ENCODE measurements at places on chromosomes 4 and X.

DNA sequence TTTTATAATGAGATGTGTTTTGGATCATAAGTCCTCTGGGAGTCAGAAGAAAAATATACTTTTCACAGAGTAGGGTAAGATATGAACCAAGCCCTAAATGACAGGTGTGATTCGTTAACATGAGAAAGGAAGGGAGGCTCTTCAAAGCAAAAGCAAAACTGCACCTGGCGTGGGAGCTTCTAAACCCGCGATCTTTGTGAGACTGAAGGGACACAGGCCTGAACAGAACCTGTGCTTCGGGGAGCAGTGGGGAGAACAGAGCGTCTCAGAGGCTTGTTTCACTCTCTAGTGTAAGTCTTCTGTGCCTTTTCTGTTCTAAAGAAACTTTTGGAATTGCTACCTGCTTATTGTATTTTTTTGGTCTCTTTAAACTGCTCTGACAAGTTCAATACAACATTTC lies 30.2 kb upstream of the CYP4V2 start:
- DNase-seq, result no peak

- DNase-seq, result peak; percentile 81
Observed at GRCh38 chr4:174255786-174256185, 27.7 kb downstream of the FBXO8 start.

GRCh38 chr4:185039508-185040273 lies 21.4 kb downstream of the HELT start:
- DNase-seq, result peak; percentile 19

DNA sequence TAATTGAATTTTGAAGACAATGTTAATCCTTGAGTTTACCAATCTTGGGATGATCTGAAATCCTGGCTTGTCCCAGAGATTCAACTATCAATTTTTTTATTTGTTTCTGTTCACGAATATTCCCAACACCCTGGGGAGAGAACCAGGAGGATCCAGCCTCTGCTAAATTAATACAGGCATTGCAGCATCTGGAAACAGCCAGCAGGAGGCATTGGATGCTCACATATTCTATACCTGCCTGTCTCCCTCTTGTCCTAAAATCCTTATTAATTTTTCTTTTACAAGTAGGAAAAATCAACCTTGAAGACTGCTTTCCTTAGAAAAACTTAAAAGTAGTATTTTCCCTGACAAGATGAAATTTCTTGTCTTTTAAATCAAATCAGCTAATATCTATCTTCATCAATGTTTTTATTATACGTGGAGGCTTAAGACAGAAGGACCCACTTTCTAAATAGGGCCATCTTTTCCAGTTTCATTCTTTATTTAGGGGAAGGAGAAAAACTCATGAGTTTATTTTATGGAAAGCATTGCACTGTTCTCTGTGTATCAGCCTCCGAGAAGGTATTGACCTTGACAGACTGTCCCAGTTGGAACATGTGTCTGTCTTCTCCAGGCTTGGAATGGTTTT lies 102.4 kb downstream of the CLNK start:
- DNase-seq, result no peak

DNA sequence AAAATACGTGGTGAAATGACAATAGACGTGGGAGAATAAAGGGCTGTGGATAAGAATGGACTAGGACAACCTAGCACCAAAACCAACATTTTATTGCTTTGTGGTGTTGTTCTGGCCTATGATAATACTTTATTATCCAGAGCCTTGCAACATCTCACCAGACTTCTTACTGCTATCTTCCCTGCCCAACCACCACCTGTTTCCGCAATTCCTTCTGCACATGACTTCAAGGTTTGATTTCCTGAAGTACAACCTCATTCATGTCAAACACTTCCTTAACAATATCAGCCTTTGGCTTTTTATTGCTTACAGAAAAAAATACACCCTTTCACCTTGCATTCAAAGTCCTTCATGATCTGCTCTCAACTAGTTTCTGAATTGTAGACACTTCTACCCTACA lies 84.8 kb downstream of the RTL3 start:
- DNase-seq, result no peak

- DNase-seq, result no peak
Observed at GRCh38 chr4:20698820-20699219, 1.4 kb upstream of the PACRGL start.

DNA sequence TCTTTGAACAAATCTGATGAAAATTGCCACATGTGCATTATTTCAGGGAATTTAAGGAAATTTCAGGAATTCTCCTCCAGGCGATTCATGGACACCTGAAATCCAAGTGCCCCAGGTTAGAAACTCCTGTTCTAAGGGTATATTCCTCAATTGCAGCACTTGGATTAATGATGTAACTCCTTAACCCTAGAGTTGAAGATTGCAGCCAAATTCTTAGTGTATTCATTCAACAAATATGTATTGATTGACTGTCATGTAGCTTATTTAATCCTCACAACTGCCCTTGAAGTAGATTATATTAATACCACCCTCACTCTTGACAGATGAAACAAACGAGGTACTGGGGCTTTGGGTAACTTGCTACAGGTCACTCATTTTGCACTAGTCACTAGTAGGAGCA lies 11.3 kb downstream of the CETN2 start:
- no peak for DNase-seq

GRCh38 chrX:87160435-87161010 lies 357.1 kb upstream of the KLHL4 start:
- DNase-seq, result no peak

- no peak for DNase-seq
Observed at GRCh38 chrX:24243188-24243587, 70.7 kb downstream of the SUPT20HL2 start.

DNA sequence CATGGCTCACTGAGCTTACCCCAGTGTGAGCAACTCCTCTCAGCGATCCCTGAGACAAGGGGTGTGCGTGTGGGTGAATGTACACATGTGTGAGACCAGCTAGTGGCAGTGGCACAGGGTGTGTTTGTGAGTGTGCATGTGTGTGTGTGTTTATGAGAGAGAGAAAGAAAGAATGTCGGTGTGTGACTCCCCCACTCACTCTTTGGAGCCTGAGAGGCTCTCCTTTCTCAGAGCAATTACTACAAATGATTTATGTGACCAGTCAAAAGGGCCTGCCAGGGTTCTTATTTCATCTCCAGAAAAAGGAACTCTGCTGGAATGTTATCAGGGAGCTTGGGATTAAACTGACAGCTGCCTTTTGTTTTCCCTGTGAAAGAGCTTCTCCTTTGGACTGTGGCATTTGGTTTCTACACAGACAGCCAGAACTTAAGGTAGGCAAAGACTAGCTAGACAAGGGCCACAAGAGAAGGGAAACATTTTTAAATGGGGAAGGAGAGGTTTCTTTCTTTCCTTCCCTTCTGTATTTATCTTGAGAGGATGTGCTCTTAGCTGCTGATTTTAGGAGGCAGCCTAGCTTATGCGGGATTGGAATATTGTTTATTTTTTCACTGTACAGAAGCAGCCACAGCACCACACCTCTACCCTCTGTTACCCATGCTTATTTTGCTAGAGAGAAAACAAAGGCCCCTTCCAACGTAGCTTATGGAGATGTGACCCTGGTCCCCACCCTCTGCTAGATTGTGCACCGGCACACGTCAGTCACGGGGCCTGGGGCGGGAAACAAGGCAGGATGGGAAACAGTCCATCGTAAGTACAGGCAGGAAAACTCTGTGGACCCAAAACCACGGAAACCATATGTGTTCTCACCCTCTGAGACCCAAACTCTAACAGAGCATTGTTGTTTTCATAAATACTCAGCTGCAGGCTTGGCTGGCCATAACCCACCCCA lies 143.5 kb downstream of the MGST2 start:
- DNase-seq, result peak; percentile 11

GRCh38 chrX:84099120-84099519 lies 88.9 kb downstream of the RPS6KA6 start:
- no peak for DNase-seq

DNA sequence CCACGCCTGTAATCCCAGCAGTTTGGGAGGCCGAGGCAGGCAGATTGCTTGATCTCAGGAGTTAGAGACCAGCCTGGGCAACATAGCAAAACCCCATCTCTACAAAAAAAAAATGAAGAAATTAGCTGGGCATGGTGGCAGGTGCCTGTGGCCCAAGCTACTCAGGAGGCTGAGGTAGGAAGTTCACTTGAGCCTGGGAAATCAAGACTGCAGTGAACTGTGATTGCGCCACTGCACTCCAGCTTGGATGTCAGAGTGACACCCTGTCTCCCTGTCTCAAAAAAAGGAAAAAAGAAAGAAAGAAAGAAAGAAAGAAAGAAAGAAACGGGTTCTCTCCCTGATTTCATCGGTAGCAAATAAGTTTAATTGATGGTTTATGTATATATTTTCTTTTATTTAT lies 64.6 kb upstream of the ESX1 start:
- no peak for DNase-seq

DNA sequence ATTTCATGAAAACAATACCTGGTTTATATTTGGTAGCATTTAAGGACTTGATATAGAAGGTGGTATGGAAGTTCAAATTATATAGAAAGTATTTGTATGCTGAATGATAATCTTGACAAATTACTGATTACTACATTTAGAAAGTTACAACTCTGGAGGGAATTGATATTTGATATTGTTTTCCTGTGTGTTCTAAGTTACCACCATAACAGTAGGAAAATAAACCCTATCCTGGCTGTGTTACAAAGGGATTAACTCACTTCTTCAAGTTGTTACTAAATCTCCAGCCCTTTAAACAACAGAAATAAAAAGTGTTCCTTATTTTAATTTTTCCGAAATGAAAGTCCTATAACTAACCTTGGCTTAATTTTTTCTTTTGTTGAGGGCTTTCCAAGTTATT lies 36.6 kb downstream of the FHL1 start:
- no peak for DNase-seq

GRCh38 chr4:8739317-8739716 lies 132.3 kb downstream of the HMX1 start:
- no peak for DNase-seq

- no peak for DNase-seq
Observed at GRCh38 chr4:155629956-155630355, 36.7 kb upstream of the GUCY1A1 start.

DNA sequence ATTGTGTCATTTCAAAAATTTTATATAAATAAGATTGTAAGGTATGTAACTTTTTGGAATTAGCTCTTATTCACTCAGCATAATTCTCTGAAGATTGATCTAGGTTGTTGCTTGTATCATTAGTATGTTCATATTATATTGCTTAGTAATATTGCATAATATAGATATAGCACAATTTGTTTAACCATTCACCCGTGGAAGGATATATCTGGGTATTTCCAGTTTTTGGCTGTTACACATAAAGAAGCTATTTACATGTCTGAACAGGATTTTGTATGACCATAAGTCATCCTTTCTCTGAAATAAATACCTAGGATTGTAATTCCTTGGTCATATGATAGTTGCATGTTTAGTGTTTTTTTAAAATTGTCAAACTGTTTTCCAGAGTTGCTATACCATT lies 82.5 kb downstream of the CPEB2 start:
- DNase-seq, result no peak

DNA sequence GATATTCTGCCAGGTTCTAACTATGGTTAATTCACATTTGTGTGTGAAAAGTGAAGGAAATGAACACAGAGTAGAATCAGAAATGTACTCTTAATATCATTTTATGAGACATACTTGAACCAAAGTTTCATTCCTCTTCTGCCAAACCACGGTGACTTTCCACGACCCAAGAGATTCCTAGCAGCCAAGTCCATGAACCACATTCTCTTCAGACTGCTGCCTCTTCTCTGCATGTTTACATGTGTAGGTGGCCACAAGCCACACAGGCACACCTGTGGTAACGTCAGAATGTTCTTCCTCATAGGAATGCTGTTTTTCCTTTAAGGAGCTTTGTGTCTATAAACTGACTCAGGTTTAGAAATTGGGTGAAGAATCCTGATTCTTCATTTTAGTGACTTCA lies 1411.2 kb downstream of the RAPGEF2 start:
- DNase-seq, result no peak

- no peak for DNase-seq
Observed at GRCh38 chr4:130542953-130543352, 1447.0 kb downstream of the C4orf33 start.

DNA sequence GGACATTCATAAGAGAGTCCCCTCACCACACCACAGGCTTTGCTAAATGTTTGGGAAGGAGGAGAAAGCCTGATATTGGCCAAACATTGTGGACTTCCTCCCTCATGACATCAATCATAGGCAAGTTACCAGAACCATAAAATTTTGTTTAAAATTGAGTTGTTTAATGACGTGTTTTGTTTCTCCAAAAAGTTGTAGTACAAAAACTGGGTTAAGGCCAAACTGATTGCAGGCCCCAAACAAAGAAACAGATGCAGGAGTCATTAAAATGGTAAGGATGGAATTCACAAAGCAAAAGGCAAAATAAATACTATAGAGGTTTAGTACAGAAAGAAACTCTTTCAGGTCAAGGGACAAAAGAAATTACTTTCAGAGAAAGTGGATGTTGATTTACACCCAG lies 3.9 kb upstream of the ODAM start:
- DNase-seq, result no peak

- no peak for DNase-seq
Observed at GRCh38 chr4:104596189-104596588, 101.5 kb upstream of the CXXC4 start.

DNA sequence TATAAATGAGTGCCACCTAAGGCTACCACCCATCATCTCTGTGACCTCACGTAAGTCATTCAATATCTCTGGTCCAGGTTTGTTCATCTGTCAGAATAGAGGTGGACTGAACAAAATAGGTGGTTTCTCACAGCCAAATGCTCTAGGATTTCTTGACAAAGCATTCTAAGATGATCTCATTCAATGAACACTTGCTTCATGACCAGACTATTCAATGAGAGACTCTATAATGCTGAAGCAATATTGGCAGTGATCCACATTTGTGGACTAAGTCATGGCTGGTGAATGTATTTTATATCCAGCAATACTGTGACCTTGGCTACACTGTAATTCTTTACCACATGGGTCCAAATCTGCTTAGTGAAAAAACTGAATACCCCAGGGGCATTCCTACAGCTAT lies 37.9 kb downstream of the LDB2 start:
- DNase-seq, result peak; percentile 91

DNA sequence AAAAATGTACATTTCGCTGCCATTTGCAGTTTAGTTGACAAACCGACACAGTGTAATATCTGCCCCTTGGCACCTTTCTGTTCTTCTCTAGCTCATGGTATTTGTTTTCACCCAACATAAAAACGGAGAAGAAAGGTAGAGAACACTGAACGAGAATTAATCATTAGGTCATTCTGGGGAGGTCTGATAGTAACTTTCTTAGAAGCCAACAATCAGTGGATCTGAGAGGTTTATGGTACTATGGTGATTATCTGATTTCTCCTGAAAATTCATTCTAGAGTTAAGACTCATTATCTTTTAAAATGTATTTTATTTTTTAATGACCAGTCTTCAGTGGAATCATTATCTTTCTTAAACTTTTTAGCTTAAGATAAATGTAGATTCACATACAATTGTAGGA lies 8.5 kb downstream of the RAPGEF2 start:
- no peak for DNase-seq

GRCh38 chrX:130376077-130376476 lies 9.4 kb downstream of the GPR119 start:
- no peak for DNase-seq

DNA sequence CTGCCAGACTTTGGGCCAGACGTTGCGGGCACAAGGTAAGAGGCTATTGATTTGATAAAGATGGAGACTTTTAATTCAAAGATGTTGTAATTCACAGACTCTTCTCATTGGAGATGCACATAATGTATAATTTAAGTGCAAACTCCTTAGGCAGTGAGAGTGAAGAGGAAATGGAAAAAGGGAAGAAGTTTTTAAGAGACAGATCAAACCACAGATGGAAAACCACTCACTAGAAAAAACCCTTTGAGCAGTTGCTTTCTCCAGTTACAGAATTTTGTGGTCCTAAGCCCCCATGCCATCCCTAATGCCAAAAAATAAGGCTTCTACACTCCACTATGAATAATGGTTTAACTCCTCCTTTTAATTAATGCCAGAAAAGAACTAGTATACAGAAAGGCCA lies 977.1 kb upstream of the PRKX start:
- no peak for DNase-seq

Measured in skeletal muscle cell (primary cell).